Activated CD4-positive, alpha-beta T cell treated with anti-CD3 and anti-CD28 coated beads, Interleukin-10, Interleukin-2, amounts not matched to agents 100 ng/mL and 50 ng/mL, durations not matched to agents 16 hours and 8 hours (primary cell): ENCODE measurements at places on chromosomes 11 and 22.

GRCh38 chr22:30860176-30861105 is 108.1 kb downstream of the MORC2 start:
- no peak for DNase-seq

DNA sequence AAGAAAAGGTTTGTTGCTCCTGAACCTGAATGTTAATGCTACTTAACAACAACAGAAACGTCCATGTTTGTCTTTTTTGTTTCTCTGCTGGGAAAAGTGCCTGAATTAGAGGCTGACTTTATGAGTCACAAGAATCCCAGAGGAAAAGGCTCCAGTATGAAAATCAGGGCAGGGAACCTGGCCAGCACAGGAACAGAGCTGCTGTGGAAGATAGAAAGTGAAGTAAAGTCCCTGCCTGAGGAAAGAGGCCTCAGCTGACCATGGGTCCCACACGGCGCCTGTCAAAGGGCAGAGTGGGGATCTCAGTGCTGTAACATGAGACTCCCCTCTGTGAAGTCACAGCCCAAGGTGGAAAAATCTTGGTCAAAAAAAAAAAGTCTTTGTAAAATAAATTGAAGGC is 632.3 kb upstream of the CCDC90B start:
- DNase-seq: no peak

GRCh38 chr11:67373648-67374570 is 511 bp upstream of the CLCF1 start:
- DNase-seq: peak; percentile 47

GRCh38 chr11:121291896-121292494 is 576 bp upstream of the SC5D start:
- no peak for DNase-seq

GRCh38 chr22:20882855-20883254 is 24.0 kb downstream of the SNAP29 start:
- DNase-seq: no peak

DNA sequence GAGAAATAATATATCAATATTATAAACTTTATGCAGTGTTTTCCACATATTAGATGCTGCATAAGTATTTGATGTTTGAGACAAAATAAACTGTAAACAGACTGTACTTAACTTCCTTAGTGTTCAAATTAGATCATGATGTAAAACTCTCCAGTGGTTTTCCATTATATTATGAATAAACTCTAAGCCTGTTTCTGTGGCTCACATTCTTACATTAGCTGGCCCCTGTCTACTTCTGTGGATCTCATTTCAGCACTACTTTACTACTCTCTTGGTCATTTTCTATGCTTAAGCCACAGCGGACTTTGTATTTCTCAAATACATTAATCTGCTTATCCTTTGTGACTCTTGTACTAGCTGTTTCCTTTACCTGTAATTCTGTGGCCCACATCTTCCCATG is 55.6 kb downstream of the ARHGEF12 start:
- DNase-seq: no peak

DNA sequence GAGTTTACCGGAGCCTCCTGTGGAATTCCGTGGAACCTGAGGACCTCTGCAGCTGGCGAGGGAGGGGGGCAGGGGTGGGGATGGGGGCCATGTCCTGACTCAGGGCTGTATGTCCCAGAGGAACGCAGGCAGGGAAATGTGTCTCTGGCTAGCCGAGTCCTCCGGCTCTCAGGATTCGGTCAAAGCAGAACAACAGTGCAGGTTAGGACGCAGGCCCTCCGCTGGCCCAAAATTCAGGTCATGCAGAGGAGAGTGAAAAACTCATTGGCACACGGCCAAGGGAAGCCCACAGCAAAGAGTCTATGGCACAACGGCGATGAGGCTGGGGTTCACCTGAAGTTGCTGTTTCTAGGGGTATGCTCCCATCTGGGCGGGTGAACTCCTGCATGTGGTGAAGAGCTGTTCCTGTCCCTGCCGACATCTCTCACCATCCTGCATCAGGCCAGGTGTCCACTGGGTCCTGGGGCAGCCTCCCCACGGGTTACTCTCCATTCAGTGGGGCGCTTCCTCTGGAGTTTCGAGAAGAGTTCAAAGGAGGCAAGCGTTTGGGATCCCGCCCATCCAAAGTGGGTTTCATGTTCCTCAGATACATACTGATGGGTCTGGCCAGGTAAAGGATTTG is 1055.3 kb downstream of the BRD1 start:
- no peak for DNase-seq

- DNase-seq: no peak
Observed at GRCh38 chr11:133137939-133138338, 394.4 kb downstream of the OPCML start.

DNA sequence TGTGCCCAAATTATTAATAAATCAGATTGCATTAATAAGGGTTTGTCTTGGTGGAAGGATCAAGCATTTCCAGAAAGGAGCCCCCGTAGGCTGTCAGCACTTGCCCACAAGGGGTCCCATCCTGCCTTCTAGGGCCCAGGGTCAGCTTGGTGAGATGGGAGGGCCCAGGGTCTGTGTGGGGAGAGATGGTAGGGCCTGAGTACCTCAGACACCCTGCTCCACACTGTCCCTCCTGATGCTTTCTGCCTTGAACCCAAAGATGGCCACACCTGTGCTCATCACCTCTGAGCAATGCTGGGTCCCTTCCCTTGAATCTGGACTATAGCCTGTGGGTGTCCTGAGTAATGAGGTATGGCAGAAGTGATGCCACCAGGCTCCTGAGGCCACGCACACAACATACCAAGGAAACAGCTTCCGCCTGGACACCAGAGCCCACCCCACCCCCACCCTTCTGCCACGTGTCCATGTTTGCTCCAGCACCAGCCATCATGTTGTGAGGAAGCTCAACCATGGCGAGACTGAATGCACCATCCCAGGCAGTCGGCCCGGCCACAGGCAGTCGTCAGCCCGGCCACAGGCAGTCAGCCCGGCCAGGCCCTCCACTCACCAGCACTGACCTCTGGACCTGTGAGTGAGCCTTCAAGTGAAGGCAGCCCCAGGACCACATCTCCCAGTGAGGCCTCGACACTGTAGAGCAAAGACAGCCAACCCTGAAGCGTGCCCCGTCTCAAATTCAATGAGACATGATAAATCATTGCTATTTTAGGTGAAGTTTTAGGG is 6.8 kb downstream of the BET1L start:
- no peak for DNase-seq

GRCh38 chr22:43060183-43060582 is 29.0 kb downstream of the TTLL1 start:
- DNase-seq: peak; percentile 58
